ENCODE measurements at places on chromosomes 6 and 20.

GRCh38 chr20:7189231-7189630 lies 421.7 kb downstream of the BMP2 start:
- DNase-seq = no peak

DNA sequence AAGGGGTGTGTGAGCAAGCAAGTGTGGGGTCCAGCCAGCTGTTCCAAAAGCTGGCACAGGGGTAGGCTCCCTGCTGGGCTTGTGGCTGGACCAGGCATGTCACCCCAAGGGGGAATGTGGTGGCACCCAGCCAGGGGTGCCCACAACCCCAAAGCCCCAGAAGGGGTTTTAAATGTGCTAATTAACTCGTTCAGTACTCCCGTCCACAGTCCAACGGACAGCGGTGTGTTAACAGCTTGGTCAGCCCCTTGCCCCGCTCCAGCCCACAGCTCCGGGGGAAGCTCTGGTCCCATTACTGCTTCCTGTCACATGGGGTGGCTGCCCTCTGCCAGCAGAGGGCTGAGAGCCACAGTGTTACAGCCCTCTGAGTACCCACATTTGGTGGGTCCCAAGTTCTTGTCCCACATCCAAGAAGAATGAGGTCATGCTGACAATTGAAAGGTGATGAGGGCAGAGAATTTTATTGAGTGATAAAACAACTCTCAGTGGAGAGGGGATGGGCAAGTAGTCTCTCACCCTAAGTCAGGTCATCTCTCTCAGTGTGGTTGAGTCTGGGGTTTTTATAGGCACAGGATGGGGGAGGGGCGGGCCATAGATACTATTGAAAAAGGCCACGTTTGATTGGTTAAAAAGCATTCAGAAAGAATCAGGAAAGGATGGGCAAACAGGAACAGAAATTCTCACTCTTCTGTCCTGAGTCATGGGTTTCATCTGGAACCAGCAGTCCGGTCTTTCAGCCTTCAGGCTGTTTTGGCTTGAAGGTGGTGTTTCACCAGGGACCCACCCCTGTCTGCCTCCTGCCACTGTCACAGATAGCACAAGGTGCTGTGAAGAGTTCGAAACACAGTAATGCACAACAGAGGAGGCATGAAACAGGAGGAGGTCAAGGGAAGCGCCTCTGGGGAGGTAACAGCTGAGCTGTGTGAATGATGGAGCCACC lies 238.5 kb downstream of the NFATC2 start:
- no peak for DNase-seq

GRCh38 chr6:158850807-158851115 lies 31.6 kb upstream of the EZR start:
- no peak for DNase-seq

DNA sequence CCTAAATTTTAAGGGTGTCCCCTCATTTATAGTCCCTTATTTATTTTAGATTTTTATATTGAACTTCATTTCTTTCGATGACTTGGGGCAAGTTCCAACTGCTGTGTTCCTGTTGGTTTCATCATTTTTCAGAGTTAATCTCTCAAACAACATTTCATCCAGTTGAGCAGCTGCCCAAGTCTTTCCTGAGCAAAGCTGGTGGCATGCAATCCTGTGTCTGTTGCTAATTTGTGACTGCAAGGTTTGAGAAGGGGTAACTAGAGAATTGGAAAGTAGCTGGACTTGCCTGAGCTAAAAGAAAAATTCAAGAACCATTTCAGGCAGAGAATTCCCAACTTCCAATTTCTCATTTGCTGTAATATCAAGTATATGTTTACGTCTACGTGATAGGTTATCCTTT lies 881.5 kb upstream of the SLC35B3 start:
- no peak for DNase-seq

DNA sequence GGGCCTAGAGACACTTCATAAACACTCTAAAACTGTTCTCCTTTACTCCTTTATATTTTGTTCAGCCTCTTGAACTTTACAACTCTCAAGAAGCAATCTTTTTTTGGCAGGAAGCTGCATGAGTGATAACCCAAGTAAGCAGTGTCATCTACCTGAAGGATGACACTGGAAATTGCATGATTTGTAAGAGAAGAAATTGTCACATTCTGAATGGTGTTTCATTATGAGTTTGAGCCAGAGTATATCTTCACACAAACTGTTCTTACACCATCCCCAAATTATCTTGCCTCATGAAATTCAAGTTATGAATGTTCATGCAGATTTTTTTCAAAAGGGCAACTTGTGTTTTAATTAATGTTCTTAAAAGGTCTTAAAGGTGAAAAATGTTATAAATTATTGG lies 799.3 kb downstream of the TBC1D32 start:
- no peak for DNase-seq

DNA sequence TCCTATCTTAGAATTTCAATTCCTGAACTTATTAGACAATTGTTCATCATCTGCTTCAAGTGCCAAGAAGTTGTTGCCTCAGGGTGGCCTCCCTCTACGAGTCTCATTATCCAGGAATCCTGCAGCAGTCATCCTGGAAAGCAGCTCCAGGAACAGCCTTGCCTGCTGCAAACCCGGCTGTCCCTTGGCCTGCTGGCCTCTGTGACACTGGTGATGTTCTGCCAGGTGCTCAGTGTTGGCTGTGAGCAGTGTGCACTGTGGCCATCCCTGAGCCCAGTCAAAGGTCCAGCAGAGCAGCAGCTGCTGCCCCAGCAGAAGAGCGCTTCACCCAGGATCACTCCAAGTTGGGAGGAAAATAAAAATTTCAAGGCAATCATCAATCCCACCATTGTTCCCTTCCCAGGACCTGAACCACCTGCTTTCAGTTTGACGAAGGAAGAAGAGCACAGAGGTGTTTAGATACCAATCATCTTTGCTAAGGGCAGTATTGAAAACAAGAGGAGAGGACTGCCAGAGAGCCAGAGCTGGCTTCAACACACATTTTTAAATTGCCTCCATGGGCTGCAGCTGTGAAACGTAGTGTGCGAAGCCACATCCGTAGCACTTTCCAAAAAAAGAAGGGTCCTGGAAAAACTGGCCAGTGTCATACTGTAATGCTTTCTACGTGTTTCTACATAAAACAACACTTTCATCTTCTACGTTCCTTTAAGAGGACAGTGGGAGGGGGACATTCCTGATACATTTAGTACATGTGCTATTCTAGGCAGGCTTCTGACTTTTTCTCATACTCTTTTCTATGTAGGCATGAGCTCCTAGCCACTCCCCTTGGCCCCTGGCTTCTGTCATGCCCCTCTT lies 7.2 kb upstream of the FAM50B start:
- no peak for DNase-seq

GRCh38 chr6:66628917-66629316 lies 921.9 kb upstream of the EYS start:
- no peak for DNase-seq
